RPMI7951 (cell line): ENCODE measurements at places on chromosomes 12 and 14.

DNA sequence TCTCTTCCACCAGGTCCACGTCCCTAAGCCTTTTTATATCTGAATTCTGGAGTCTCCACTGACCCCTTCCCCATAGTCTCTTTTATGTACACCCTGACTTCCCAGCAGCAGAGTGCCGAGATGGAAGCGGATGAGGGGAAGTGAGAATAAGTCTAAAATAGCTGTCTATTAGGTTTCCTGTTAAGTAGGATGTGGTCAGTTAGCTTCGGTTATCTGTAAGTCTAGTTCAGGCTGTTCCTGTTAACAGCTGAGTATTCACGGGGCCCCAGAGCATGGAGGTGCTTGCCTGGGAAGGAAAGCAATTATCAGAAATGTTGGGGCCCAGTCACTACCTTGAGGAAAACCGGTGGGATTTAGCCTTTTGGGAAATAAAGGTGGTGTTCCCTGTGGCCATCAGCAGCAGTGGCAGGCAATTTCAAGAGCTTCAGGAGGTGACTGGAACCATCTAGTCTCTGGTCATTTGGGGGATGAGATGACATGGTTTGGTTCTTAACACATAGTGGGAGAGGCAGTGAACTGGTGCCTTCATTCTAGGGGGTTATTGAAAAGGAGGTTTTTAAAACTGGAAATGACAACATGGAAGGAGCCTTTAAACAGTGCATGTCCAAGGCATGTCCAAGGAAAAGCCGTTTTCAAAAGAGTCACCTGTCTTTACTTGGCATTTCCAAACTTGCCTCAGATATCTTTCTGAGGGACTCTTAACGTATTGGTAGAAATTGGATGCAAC is 21.8 kb downstream of the CHST11 start:
- DNase-seq, result peak; percentile 82

DNA sequence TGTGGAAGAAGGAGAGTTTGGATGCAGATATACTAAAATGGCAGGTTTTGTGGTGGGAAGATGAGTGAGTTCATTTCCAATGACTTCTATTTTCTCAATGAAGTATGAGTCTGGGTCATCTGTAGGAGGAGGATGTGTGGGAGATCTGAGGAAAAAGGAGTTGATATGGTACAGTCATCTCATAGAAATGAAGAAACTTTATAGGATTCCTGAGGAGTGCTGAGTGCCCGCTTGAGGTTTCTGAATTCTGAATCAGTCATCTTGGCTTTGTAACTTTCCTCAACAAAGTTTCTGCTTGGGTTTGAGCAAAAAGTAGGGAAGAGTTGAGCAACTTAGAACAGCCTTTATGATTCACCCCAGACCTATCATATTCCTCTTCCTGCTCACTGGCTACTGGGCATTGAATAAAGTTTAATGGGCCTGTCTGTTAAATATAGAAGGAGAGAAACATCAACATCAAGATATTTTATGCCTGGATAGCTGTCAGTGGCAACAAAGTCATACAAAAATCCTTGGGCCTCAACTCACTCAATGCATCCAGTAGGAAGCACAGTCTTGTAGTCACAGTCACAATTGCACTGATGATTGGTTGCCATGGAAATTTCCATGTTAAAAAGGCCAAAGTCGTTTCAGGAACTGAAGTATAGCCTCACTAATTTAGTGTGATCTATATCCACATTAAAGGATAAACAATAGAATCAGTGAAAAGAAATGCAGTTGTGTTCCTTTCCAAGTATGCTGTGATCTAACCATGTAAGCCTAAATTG is 284.7 kb downstream of the DUSP6 start:
- DNase-seq, result peak; percentile 90

- peak; percentile 34 for DNase-seq
Observed at GRCh38 chr12:108495054-108495453, 20.0 kb upstream of the FICD start.

DNA sequence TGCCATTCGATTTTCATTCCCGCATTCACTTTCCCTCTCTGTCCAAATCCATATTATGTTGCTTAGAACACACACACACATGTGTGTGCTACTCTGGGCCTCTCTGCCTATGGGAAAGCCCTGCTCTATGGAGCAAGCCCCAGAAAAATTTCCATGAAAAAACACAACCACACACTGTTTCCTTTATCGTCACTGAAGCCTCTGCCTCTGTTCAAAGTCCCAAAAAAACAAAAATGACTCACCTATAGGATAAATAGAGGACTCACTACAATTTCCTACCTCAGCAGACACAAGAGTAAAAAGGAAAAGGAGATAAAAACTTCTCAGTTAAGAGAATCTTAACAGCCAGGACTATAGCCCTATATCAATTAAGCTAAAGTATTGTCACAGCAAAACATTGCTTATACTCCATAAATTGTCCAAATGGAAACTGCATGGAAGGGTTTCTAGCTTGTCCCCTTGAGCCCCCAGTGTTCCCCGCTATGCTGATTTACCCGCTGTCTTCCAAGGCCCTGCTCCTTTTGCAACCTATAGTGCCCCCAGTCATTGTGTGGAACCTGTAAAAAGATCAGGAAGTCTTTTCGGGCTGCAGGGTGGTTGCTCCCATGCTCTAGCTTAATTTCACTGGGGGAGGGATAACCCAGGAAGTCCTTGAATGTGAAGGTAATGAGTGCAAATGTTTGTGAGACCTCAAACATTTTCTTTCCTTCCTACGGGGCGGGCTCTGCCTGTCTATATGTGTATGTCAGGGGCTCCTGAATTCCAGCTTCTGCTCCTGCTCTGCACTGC is 11.1 kb upstream of the PIP4K2C start:
- DNase-seq, result no peak

GRCh38 chr12:77893918-77894317 is 63.2 kb downstream of the NAV3 start:
- DNase-seq, result peak; percentile 48
